Islet precursor cell (in vitro differentiated cells): ENCODE measurements at places on chromosomes 2 and 18.

DNA sequence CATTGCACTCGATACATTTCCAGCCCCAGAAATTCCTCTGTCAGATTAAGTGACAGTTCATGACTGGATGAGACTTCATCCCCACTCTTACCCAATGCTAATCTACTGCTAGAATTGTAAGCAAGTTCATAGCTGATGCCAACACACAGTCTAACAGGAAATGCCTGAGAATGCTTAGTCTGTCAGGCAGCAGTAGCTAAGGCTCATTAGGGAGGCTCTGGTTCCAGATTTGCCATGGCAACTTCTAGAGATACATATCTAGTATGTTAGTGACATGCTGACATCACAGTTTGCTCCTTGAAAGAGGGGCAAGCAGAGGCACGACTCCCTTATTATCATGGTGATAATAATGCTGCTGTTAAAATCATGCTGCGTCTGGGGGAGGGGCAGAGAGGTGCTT lies 198.4 kb downstream of the RBM43 start:
- peak; percentile 79 for DNase-seq

DNA sequence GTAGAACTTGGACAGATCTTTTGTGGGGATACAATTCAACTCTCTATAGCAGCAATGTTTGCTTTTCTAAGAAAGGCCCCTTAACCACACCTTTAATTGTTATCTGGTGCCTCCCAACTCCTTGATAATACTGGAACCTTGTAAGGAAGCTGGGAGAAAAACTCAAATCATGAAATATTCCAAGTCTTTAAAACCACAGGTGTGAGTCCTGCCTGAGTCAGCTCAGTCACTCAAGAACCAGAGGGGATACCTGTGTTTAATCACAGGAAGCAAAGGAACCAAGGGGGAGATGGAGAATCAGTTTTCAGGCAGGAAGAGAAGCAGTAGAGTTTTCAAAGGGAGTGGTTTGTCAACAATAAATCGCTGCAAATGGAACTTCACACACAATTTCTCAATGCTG lies 159.9 kb downstream of the LAMA3 start:
- no peak for DNase-seq

DNA sequence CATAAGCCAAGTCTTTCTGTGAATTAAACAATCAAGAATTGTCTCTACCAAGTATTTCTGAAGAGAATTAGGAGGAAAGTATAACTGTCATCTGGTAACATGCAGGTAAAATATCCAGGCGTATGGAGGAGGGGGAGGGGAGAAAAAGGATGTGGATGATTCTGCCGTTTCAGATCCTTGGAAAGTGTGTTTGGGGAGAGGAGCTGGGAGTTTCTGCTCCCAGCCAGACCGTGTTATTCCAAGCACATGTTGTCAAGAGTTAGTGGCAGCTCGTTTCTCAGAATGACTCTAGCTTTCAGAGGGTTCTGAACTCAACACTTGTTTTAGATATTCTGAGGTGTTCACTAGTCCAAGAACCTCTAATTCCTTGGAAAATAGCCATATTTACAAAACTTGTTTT lies 137.6 kb downstream of the FAM124B start:
- DNase-seq = no peak

DNA sequence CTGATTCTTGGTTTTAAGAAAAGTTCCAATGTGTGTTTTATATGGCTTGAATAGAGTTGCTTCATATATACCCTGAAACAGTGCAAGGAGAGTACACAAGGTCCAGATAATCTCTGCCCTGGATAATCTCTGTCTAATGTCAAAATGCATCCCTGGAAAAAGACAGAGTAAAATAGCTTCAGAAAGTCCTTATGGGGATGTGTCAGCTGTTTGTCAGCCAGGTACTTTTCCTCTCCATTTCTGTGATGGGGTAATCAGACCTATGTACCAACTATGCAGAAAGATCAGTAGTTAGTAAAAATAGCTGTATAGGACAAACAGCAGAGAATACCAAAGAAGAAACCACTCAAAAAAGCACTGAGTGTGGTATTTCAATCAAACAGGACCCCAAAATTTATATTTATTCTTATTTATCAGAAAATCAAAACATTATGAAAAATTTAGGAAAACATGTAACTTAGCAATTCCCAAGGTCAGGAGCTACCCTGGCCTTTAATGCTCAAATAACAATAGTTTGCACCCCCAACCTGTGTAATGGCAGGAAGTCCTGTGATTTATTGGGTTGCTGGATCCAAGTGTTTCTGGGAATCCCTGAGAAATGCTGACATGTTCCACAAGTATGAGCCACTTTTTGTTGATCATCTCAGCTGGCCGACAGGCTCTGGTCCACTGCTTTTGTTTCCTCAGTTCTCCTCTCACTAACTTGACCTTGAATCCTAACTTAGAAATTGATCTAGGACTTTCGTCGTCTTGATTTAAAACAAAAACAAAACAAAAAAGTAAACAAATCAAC lies 69.6 kb downstream of the MDH1 start:
- no peak for DNase-seq

DNA sequence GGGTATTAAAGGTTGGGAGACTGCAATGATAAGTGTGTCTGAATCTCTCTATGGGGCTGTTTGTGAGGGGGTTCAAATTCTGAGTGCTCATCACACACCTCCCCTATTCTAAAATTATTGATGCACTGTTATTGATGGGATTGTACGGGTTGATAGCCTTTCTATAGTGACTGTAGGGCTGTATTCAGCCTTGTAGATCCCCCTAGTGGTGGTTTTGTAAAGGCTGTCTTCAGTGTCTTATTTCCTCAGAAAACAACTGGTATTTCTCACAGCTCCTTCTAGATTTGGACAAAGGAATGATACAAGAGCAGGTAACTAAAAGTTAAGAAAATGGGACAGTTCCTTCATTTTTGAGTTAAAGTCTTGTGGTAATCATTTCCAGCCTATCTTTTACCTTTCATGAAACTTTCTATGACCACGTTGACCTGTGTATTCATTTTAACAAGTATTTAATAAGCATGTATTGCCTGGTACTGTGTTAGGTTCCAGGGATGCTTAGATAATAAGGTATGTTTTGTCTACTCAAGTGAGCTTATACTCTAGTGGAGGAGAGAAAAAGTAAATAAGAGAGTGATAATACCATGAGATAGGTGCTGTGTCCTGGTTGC lies 21.2 kb downstream of the SMAD4 start:
- no peak for DNase-seq

DNA sequence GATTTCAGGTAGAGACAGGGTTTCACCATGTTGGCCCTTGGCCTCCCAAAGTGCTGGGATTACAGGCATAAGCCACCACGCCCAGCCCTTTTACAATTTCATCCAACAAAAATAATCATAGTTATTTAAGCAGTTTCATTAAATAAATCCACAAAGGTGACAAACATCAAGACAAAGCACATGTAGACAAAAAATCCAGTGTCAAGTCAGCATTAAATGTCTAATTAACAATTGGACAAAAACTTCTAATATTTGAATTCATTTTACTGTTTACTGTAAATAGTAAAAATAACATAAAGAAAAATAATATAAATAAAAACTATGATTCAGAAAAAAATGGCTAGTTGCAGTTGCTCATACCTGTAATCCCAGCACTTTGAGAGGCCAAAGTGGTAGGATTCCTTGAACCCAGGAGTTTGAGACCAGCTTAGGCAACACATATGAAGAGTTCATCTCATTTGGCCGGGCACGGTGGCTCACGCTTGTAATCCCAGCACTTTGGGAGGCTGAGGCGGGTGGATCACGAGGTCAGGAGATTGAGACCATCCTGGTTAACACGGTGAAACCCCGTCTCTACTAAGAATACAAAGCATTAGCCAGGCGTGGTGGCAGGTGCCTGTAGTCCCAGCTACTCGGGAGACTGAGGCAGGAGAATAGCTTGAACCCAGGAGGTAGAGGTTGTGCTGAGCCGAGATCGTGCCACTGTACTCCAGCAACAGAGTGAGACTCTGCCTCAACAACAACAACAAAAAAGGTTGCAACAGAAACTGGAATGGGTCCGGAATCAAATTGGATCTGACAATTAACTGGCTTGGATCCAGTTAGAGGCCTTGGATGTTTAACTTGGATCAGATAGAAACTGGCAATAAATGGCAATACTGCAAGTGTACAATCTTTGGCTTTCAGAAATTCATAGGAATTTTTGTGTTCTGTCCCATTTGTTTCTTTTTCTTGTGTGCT lies 56.9 kb upstream of the MAT2A start:
- DNase-seq = no peak

GRCh38 chr2:233267516-233268245 lies 16.2 kb downstream of the ATG16L1 start:
- DNase-seq = no peak

DNA sequence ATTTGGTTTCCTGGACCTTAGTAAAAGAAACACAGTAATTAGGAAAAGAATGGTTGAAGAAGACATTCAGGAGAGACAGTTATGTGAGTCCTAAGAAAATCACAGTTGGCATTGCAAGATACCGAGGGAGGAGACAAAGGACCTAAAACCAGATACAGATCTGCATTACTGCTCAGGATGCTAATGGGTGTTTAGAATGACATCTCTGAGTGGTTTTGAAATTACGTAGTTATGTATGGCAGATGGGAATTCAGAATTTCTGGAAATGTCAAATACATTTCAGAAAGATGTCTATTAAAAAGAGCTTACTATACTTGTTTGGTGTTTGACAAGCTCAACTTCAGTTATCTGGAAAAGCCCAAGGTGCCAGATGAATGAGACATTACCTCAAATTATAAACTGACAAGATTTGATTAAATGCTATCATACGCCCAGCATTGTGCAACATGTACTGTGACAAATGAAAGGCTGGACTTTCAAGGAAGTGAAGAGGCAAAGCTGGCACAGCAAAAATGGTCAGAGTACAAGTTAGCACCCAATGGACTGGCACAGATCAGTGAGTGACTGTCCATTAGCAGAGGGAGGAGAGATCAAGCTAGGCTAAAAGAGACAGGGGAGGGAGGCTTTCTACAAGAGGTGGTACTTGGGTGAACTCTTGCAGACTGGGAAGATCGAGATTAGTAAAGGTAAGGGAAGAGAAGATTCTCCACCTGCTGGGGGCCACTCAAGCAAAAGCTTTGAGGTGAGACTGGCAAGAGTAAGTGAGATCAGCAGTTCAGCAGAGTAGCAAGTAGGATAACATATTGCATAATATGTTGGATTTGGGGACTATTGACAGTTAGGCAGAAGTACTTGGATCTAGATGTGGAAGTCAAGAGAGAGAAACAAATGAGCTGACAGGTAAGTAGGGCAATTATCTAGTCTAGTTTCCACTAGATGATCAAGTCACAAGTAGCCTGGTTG lies 168.9 kb downstream of the CYRIA start:
- no peak for DNase-seq
